Activated naive CD4-positive, alpha-beta T cell (primary cell): ENCODE measurements at places on chromosomes 6 and 20.

GRCh38 chr6:75812560-75812959 lies 63.5 kb downstream of the MYO6 start:
- DNase-seq = no peak

- no peak for DNase-seq
Measured at GRCh38 chr20:35547329-35547728, 5.5 kb downstream of the ERGIC3 start.

DNA sequence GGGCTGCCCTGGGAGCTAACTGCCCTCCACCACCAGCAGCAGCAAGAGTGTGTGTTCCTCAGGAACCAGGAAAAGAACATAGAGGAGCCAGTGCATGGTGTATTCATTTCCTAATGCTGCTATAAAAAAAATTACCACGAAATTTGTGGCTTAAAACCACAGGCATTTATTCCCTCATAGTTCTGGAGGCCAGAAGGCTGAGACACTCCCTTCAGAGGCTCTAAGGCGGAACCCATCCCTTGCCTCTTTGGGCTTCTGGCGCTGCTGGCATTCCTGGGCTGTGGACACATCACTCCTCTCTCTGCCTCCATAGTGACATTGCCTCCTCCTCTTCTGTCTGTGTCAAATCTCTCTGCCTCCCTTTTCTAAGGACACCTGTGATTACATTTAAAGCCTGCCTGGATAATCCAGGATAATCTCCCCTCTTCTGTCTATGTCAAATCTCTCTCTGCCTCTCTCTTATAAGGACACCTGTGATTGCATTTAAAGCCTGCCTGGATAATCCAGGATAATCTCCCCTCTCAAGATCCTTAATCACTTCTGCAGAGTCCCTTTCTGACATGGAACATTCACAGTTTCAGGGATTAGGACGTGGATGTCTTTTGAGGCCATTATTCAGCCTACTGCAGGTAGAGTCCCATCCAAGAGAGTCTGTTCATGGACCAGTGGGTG lies 54.7 kb downstream of the NDUFAF5 start:
- no peak for DNase-seq

- DNase-seq = no peak
Measured at GRCh38 chr6:163579111-163579879, 164.8 kb downstream of the QKI start.

- no peak for DNase-seq
Measured at GRCh38 chr6:136992113-136992512, 52.7 kb downstream of the IL20RA start.

GRCh38 chr6:6052216-6052615 lies 45.5 kb upstream of the NRN1 start:
- no peak for DNase-seq

- DNase-seq = no peak
Measured at GRCh38 chr20:7352165-7352564, 584.7 kb downstream of the BMP2 start.

DNA sequence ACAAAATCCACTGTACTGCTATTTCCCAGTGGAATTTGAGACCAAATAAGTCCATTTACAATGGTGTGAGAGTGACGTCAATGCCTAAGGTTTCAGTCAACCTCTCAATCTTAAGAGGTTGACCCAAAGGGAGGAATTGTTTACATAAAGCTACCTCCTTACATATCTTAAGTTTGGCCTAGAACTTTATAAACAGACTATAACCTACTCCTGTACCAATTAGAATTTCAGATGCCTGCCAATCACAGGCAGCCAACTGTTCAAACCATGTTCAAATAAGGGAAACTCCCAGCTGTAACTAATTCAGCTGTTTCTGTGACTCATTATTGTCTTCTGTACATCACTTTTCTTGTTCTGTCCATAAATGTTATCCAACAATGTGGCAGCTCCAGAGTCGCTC lies 14.5 kb downstream of the LGSN start:
- no peak for DNase-seq

- DNase-seq = no peak
Measured at GRCh38 chr6:131116755-131117360, 18.4 kb upstream of the AKAP7 start.

- DNase-seq = no peak
Measured at GRCh38 chr6:141265756-141266623, 866.7 kb upstream of the GJE1 start.

- no peak for DNase-seq
Measured at GRCh38 chr20:32007787-32008616, 2.2 kb upstream of the CCM2L start.

- DNase-seq = no peak
Measured at GRCh38 chr20:2140561-2140960, 38.9 kb downstream of the STK35 start.

GRCh38 chr6:143002686-143003085 lies 57.7 kb upstream of the HIVEP2 start:
- DNase-seq = no peak

- no peak for DNase-seq
Measured at GRCh38 chr6:153126218-153126617, 4.9 kb downstream of the RGS17 start.

DNA sequence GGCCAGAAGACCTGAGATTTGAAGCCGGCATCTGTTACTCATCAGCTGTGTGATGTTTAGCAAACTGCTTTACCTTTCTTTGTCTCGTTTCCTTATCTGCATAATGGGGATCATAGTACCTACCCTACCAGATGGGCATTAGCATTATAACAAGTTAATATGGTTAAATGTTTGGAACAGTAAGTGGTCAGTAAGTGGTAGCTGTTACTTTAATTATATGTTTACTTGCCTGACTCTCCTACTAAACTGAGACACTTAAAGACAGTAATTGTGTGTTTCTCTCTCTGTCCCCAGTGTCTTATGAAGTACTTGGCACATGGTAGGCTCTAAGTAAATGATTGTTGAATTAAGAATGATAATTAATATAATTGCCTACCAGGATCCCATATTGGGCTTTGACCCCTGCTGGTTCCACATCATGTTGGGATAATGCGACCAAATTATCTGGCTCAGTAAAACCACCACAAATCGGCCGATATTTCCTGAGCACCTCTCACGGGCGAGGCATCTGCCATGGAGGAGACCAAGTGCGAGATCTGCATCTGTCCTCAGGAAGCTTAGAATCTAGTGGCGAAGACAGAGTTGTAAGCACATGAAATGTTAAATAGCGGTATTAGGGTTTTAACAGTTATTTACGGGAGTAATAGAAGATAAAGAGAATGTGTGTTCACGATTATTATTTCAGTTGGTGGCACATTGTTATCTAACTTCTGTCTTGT lies 31.4 kb downstream of the PTK7 start:
- DNase-seq = no peak

- DNase-seq = no peak
Measured at GRCh38 chr20:38198238-38198861, 33.3 kb upstream of the TGM2 start.

- DNase-seq = no peak
Measured at GRCh38 chr6:570825-571224, 86.1 kb downstream of the HUS1B start.

GRCh38 chr20:37075932-37076685 lies 19.7 kb downstream of the RBL1 start:
- DNase-seq = no peak
